Fibroblast of mammary gland (primary cell): ENCODE measurements at places on chromosomes 4 and X.

DNA sequence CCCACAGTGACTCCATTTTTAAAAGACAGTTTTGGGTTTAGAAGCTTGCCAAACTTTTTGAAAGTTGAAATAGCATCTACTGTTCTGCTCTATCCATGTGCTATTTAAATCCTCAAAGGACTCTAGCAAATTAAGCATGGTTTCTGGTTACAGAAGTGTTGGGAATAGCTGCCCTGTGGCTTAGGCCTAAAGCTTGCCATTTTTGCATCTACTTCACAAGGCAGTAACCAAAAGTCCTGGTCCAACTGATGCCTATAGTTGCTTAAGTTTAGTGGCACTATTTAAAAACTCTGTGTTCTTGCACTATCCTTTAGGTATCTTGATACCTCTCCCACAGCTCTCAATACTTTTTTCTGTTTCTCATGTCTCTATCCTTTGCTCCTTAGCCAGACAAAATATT lies 251.0 kb upstream of the GPC4 start:
- no peak for DNase-seq

DNA sequence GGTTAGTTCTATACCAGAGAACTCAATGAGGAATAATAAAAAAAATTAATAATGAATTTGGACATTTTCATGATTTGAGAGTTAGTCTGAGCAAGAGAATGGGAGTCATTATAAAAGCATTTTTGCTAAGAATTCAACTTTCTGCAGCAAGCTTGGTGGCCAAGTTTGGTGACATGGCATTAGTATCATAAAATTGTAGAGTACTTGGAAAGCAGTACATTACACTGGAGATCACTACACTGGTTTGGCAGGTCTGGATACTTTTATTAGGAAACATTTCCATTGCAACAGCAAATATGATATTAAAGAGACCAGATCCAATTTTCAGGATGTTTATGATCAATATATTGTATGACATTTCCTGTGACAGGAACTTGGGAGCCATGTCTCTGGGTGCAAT lies 249.1 kb upstream of the INTU start:
- DNase-seq, result no peak

DNA sequence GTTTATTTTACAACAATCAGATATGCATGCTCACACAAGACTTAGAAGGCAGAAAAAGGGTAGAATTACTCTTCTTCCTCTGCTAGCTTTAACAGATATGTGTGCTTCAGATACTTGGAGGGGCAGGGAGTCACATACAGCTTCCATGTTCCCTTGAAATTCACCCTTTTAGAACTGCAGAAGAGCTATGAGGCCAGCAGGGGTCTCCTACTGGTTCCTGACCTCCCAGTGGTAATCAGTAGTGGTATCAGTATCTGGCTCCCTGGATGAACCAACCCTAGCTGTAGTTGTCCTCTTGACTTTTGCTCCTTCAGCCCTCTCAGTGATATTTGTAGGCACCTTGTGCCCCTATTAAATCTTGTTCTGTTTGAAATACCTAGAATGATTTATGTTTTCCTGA lies 81.5 kb downstream of the RCHY1 start:
- peak; percentile 28 for DNase-seq

GRCh38 chr4:47155919-47156318 lies 124.6 kb downstream of the GABRB1 start:
- DNase-seq, result no peak

DNA sequence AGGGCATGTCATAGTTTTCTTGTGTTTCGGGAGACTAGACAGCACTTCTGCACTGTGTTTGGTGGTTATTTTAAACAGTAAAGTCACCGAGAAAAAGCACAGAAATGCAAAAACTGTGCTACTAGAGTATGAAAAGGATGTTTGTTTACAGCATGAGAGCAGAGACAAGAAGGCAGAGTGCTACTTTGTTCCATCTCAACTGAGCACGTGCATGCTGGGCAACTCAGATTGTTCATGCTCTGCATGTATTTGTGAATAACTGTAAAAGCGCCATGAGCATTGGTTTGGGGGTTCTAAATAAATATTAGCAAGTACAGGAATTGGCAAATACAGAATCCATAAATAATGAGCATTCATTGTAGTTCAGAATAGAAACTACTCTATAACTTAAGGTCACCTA lies 7.4 kb downstream of the EVC start:
- no peak for DNase-seq

DNA sequence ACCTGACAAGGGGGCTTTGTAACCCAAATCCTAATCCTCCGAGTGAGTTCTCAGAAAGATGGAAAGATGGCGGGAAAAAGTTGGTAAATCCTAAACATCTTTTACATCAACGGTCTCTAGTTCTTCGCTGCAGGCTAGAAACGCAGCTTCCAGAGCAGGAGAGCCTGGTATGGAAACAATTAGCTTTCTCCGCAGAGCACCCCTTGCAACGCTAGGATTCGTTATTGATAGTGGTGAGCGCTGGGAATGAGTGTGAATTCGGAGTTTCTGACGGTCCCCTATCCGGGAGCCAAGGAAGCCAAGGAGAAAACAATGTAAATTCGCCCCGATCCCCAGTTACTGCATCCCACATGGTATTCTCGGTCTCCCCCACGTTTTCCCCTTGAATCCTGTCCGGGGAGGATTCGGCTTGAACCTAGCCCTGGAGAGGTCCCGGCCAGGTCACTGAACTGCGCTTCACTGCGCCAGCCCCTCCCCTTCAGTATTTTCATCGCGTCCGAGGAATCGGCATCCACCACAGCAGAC lies 4.7 kb upstream of the NEUROG2 start:
- DNase-seq, result peak; percentile 15

DNA sequence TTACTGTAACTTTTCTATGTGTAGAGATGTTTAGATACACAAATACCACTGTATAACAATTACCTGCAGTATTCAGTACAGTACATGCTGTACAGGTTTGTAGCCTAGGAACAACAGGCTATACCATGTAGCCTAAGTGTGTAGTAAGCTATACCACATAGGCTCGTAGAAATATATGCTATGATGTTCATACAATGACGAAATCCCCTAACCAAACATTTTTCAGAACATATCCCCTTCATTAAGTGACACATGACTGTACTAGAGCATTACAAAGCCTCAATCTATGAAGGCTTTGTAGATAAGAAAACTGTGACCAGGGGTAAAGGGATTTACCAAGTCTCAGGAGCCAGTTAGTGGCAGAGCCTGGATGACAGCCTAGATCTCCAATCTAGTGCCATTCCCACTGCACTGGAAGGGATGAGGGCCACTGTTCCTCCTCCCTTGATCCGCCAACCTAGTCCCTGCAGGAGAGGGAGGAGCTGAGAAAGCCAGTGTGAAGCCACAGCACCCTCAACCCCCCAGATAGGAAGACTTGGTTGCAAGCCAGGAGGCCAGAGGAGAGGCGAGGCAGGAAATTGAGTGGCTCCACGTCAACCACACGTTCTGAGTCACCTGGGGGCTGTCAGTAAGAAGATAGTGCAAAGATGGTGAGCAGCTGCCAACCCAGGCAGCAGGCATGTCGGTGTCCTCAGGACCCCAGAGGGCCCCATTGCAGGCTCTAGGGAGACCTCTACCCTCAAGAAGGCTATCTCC lies 227.7 kb downstream of the BCOR start:
- DNase-seq, result peak; percentile 55

- peak; percentile 68 for DNase-seq
Observed at GRCh38 chr4:147981305-147981704, 249.4 kb downstream of the ARHGAP10 start.

GRCh38 chr4:37891260-37892159 lies 626 bp downstream of the TBC1D1 start:
- DNase-seq, result peak; percentile 13

DNA sequence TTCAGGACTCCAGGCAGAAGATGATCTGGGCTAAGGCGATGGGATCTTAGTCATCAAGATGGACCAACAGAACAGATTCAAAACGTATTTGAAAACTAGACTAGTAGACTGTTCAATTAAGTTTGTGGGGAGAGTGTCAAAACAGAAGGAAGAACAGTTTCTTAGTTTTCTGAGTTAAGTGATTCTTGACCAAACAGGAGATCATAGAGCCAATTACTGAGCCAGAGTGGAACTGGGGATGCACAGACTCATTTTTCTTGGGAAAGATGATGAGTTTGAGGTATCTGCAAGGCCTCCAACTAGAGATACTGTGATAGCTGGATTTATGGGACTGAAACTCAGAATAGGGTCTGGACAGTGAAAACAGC lies 119.5 kb downstream of the REELD1 start:
- DNase-seq, result no peak

- no peak for DNase-seq
Observed at GRCh38 chrX:2401590-2402360, 99.0 kb downstream of the DHRSX start.

- DNase-seq, result peak; percentile 52
Observed at GRCh38 chrX:119273420-119274192, 37.5 kb downstream of the PGRMC1 start.

DNA sequence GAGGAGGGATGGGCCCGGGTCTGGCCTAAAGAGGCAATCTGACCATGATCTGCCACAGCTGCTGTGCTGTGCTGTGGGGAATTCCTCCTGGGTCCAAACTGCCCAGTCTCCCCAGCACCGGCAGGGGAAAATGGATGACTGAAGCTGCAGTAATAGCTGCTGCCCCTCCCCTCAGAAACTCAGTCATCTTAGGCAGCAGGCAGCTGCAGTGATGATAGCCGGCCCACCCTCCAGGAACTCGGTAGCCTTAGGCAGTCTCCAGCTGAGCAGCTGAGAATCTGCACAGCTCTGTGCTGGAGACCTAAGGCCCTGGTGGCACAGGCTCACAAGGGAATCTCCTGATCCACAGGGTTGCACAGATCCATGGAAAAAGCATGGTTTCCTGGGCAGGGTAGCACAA lies 113.4 kb upstream of the USP38 start:
- DNase-seq, result no peak

GRCh38 chrX:95291561-95291960 lies 1393.1 kb upstream of the DIAPH2 start:
- no peak for DNase-seq

- peak; percentile 31 for DNase-seq
Observed at GRCh38 chr4:138522366-138522765, 280.2 kb upstream of the SLC7A11 start.

- peak; percentile 8 for DNase-seq
Observed at GRCh38 chr4:74933562-74934015, 673 bp downstream of the PARM1 start.

DNA sequence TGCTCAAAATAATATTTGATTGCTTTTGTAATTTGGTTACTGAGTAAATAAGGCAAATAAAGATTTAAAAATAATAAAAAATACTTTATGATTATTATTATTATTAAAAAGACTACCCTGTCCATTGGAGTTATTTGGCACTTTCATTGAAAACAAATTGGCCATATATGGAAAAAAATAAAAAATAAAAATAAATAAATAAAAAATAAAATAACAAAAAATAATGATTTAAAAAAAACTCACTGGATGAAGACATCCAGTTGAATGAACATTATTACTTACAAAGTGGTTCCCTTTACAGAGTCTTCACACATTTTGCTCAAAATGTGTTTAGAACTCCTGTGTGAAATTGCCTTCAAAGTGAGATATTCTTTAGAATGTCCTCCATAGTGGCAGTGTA lies 141.3 kb upstream of the ANXA3 start:
- no peak for DNase-seq

DNA sequence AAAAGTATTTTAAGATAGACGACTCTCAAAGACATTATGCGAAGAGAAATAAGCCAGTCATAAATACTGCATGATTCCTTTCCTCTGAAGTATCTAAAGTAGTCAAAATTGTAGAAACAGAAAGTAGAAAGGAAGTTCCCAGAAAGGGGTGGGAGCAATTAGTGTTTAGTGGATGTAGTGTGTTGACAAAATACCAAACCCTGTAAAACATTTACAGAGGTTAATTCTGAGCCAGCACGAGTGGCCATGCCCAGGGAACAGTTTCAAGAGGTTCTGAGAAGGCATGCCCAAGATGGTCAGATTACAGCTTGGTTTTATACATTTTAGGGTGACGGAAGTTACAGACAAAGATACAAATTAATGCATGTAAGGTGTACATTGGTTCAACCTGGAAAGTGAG lies 34.4 kb upstream of the SLC25A4 start:
- no peak for DNase-seq

DNA sequence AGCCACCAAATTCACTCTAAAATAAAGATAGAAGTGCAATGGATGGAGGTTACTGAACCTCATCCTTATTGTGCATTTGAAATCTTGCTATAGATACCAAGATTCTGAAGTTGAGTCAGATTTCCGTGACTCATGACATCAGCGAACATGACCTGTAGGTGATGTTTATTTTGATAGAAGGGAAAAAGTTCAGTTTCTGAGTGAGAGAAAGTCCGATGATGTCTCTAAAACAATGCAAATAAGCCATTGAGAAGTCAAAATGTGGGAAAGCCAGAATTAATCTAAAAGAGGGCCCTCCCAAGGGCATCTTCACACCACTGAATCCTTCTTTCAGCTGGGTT lies 20.0 kb downstream of the PHOX2B start:
- peak; percentile 13 for DNase-seq

- no peak for DNase-seq
Observed at GRCh38 chr4:121182296-121182695, 18.2 kb upstream of the TNIP3 start.
